ENCODE measurements at places on chromosomes 16 and 17. TPM values are rescaled to one million over a fixed set of nuclear protein-coding genes. Genes with fewer than 3 reads are reported as not detected.

GRCh38 chr16:57966204-57966771 is 4.6 kb downstream of the CNGB1 start:
- no peak overlapping the region for H3K27ac ChIP-seq
- no peak for DNase-seq
- H3K36me3 ChIP-seq, result no peaks in the 10 kb centered on the region
- H3K27me3 ChIP-seq, result no peaks in the 10 kb centered on the region
- no peak overlapping the region for H3K4me3 ChIP-seq

- peaks cover 65% of the 10 kb centered on the region for H3K4me1 ChIP-seq
- H3K27ac ChIP-seq, result peak overlapping the region; percentile 91
- DNase-seq, result no peak
- H3K36me3 ChIP-seq, result no peaks in the 10 kb centered on the region
- no peaks in the 10 kb centered on the region for H3K27me3 ChIP-seq
- H3K4me3 ChIP-seq, result no peak overlapping the region
Observed at GRCh38 chr16:70430667-70431536, 8.0 kb downstream of the ST3GAL2 start.

- no peaks in the 10 kb centered on the region for H3K27me3 ChIP-seq
- H3K36me3 ChIP-seq, result no peaks in the 10 kb centered on the region
- no peaks in the 10 kb centered on the region for H3K4me1 ChIP-seq
- no peak for DNase-seq
- no peak overlapping the region for H3K4me3 ChIP-seq
Observed at GRCh38 chr17:509316-509715, 156.7 kb upstream of the RPH3AL start.

GRCh38 chr16:89831810-89832328 is 3.6 kb downstream of the SPIRE2 start:
- no peak overlapping the region for H3K27ac ChIP-seq
- H3K36me3 ChIP-seq, result no peaks in the 10 kb centered on the region
- no peak for DNase-seq

DNA sequence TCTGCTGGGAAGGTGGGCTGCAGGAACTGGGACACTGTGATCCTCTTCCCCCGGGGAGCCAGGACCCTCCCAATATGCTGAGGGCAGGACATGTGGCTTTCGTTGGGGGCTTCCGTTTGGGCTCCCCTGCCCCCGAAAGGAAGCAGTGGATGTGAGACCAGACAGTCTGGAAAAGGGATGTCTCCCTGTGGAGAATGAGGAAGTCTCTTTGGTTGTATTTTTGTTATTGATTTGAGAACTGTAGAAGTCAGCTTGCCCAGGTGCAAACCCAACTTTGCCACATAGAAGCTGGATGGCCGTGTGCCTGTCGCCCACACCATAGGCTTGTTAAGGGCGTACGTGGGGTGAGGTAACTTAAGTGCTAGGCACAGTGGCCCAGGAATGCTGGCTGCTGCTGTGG is 18.8 kb downstream of the LLGL2 start:
- peak overlapping the region; percentile 69 for H3K27ac ChIP-seq
- no peaks in the 10 kb centered on the region for H3K27me3 ChIP-seq

DNA sequence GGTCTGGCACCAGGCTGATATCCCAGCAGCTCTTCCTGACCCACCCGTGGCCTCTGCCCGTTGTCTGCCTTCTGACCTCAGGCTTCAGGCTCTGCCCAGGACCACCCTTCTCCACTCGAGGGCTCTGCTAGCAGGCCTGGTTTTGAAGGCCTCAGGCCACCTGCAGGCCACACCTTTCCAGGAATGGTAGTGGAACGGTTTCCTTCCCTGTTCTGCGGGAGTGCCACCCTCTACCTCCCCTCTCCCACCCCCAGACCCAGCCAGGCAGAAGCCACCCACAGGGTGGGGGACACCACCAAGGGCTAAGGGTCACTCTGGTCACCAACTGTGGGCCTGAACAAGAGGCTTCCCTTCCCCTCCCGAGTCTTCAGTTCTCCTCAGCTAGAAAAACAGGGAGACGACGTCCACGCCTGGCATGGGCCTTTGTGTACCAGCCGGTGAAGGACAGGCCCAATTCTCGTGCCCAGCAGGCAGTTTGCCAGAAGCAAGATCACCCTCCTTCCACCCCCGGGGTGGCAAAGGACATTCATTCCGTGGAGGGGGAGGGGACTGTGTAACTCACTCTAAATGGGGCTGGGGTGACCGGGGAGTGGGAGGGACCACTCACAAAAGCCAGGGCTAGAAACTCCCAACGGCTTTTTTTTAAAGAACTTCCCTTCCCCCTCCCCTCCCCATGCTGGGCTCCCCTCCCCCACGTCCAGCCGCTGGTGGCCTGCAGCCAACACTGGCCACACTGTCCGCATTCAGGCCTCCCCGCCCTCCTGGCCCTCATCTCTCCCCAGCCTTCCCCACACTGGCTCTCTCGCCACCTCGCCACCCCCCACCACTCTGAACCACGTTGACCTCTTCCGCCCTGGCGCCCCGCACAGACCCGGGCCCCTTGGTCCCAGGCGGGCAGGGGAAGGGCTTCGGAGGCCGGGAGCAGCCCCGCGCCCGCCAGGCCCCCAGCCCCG is 7.7 kb downstream of the CBX4 start:
- peaks cover 75% of the 10 kb centered on the region for H3K4me1 ChIP-seq
- peak; percentile 91 for DNase-seq
- H3K36me3 ChIP-seq, result peaks cover 23% of the 10 kb centered on the region
- peak overlapping the region; percentile 43 for H3K4me3 ChIP-seq
- peaks cover 5% of the 10 kb centered on the region for H3K27me3 ChIP-seq

DNA sequence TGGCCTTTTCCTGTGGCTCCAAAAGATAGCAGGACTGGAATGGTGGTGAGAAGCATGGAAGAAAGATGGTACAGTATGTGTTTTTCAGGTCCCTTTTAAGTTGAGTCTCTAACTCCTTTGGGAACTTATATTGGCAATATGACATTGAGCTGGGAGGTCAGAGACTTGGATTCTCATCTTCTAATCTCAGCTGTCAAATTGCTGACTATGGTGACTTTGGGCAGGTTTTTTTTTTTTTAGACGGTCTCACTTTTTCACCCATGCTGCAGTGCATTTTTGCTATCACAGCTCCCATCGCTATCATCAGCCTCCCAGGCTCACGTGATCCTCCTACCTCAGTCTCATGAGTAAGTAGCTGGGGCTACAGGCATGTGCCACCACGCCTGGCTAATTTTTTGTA is 15.1 kb upstream of the CDK5R1 start:
- H3K4me1 ChIP-seq, result no peaks in the 10 kb centered on the region
- no peak for DNase-seq
- no peak overlapping the region for H3K27ac ChIP-seq
- no peaks in the 10 kb centered on the region for H3K27me3 ChIP-seq
- no peak overlapping the region for H3K4me3 ChIP-seq
- H3K36me3 ChIP-seq, result peaks cover 77% of the 10 kb centered on the region

- H3K27ac ChIP-seq, result no peak overlapping the region
- H3K27me3 ChIP-seq, result no peaks in the 10 kb centered on the region
- no peak for DNase-seq
Observed at GRCh38 chr17:78020717-78021108, 62.2 kb downstream of the TNRC6C start.

DNA sequence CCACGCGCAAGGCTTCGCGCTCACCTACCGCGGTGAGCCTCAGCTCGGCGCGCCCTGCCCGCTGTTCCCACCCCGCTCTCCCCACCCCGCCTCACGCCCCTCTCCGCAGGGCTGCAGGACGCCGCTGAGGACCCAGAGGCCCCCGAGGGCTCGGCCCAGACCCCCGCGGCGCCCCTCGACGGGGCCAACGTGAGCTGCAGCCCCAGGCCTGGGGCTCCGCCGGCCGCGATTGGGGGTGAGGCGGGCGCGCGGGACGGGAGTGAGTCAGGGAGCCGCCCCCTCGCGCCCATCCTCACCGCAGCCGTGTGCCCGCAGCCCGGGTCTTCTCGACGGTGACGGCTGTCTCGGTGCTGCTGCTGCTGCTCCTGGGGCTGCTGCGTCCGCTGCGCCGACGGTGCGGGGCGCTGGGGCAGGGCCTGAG is 1.9 kb upstream of the PAQR4 start:
- H3K27me3 ChIP-seq, result peaks cover 45% of the 10 kb centered on the region
- no peak overlapping the region for H3K27ac ChIP-seq
- DNase-seq, result no peak
- peaks cover 59% of the 10 kb centered on the region for H3K4me1 ChIP-seq

- H3K27ac ChIP-seq, result peak overlapping the region; percentile 13
- peaks cover 19% of the 10 kb centered on the region for H3K4me1 ChIP-seq
- H3K27me3 ChIP-seq, result peaks cover 17% of the 10 kb centered on the region
- DNase-seq, result peak; percentile 85
- no peaks in the 10 kb centered on the region for H3K36me3 ChIP-seq
Observed at GRCh38 chr16:51762081-51762996, 611.3 kb upstream of the SALL1 start.

DNA sequence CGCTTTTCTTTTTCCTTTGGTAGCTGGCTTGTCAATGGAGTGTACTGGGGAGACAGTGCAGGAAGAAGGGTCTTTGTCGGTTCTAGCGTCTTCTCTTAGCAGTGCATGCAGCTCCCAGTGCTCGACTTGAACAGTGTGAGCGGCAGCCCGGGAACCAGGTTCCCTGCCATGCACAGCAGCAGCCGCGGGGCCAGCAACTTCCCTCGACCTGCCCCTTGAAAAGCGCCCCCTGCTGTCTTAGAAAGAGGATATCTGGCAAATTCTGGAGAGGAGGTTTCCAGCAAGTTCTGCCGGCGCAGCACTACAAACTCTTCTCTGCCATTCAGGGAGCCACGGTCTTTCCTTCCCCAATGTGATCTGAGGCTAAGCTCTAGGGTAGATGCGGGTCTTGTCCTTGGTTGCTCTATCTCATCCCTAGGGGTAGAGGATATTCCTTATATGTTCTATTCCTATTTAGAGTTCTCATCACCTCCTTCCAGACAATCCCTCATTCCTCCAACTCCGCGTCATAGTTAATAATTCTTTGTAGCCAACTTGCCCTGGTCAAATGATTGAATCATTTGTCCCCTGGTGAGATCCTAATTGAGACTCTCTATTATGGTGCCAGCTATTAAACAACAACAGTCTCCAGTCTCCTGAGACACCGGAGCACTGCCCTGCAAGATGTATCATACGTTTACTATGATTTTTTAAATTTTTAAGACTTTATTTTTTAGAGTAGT is 451.3 kb downstream of the PMP22 start:
- H3K27ac ChIP-seq, result no peak overlapping the region
- no peaks in the 10 kb centered on the region for H3K4me1 ChIP-seq
- H3K36me3 ChIP-seq, result no peaks in the 10 kb centered on the region
- no peaks in the 10 kb centered on the region for H3K27me3 ChIP-seq
- H3K4me3 ChIP-seq, result no peak overlapping the region

DNA sequence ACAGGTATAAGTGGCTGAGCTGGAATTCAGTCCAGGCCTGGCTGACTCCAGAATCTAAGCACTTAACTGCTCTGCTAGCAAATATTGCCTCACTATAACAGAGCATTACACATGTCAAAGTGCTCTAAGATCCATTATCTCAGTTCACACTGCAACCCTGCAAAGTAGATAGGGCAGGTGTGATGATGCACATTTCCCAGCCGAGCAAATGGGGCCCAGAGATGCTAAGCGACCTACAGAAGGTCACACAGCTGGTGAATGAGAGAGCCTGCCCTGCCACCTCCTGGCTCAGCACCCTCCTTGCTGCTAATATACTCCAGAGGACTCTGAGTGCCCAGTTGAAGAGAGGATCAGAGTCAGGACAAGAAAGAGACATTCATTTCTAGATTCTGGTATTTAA is 73.6 kb upstream of the CCL1 start:
- no peaks in the 10 kb centered on the region for H3K36me3 ChIP-seq
- no peak overlapping the region for H3K4me3 ChIP-seq
- DNase-seq, result no peak
- no peak overlapping the region for H3K27ac ChIP-seq

- no peaks in the 10 kb centered on the region for H3K27me3 ChIP-seq
- no peaks in the 10 kb centered on the region for H3K36me3 ChIP-seq
- no peak overlapping the region for H3K4me3 ChIP-seq
- H3K27ac ChIP-seq, result no peak overlapping the region
Observed at GRCh38 chr17:62309396-62309795, 71.0 kb upstream of the EFCAB3 start.

GRCh38 chr16:85331688-85332087 is 219.4 kb upstream of the CIBAR2 start:
- H3K27ac ChIP-seq, result peak overlapping the region; percentile 8
- peak; percentile 84 for DNase-seq
- no peak overlapping the region for H3K4me3 ChIP-seq
- H3K4me1 ChIP-seq, result peaks cover 64% of the 10 kb centered on the region

GRCh38 chr16:78348886-78349285 is 249.4 kb downstream of the WWOX start:
- H3K4me1 ChIP-seq, result no peaks in the 10 kb centered on the region
- DNase-seq, result no peak
- H3K27ac ChIP-seq, result no peak overlapping the region
- no peak overlapping the region for H3K4me3 ChIP-seq

GRCh38 chr17:38416840-38417209 is 11.4 kb upstream of the ARHGAP23 start:
- DNase-seq, result no peak
- no peak overlapping the region for H3K4me3 ChIP-seq
- no peaks in the 10 kb centered on the region for H3K27me3 ChIP-seq
- no peak overlapping the region for H3K27ac ChIP-seq

DNA sequence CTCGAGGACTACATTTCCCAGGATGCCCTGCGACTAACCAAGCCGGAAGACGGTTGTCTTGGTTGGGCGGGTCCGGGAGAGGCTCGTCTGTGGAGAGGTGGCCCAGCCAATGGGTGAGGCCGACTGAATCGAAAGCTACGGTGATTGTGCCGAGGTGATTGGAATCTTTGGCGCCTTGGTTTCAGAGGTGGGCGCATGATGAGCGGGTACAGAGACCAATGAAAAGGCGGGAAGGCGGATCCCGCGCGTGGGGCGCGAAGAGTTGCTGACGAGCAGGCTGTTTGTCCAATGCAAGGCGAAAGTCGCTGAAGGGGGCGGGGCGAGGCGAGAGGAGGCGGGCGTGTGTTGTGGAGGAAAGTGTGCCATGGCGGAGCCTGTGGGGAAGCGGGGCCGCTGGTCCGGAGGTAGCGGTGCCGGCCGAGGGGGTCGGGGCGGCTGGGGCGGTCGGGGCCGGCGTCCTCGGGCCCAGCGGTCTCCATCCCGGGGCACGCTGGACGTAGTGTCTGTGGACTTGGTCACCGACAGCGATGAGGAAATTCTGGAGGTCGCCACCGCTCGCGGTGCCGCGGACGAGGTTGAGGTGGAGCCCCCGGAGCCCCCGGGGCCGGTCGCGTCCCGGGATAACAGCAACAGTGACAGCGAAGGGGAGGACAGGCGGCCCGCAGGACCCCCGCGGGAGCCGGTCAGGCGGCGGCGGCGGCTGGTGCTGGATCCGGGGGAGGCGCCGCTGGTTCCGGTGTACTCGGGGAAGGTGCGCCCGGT is at the start of gene NFATC2IP:
NFATC2IP (plus strand) TSS at position 290 of the 762 bp plus-strand sequence; CDS start at position 365, 75 bp downstream.
- peaks cover 11% of the 10 kb centered on the region for H3K4me1 ChIP-seq
- H3K27ac ChIP-seq, result peak within 1 kb of the TSS; percentile 88
- peak within 1 kb of the TSS; percentile 72 for H3K4me3 ChIP-seq
- peak; percentile 100 for DNase-seq
- peaks cover 25% of the 10 kb centered on the region for H3K36me3 ChIP-seq

The MFSD6L gene
- not detected for total RNA-seq

The KCNJ12 gene
- 1.8 TPM for total RNA-seq

The CSH1 gene
- not detected for total RNA-seq

The SP6 gene
- 3.0 TPM for total RNA-seq

The KRT20 gene
- 121 TPM for total RNA-seq

The CA7 gene
- not detected for total RNA-seq

Data from stomach (tissue), 19 donors.